ENCODE measurements at places on chromosomes 5 and 9.
A peak's percentile ranks its signal among the peaks of the same experiment; 100 is the strongest.

DNA sequence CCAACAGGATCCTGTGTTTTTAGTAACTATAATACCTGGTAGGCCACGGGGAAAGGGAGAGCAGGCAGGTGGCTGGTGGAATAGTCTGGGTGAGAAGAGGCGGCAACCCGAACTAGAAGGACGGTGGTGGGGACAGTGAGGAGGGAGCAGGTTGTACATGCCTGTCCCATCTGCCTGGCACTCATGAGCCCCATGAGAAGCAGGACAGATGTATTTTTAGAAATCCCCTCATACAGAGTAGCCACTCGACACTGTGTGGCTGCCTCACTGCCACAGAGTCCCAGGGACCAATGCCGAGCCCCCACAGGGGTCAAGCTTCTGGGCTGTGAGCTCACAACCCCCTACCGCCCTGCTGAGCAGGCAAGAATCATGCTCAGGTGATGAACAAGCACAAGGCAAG, 136.6 kb downstream of the SEC61B start:
- no peak for DNase-seq

GRCh38 chr9:93132287-93132927, 1.6 kb downstream of the NINJ1 start:
- no peak for DNase-seq

GRCh38 chr5:141559461-141559860, 59.3 kb downstream of the DIAPH1 start:
- no peak for DNase-seq

DNA sequence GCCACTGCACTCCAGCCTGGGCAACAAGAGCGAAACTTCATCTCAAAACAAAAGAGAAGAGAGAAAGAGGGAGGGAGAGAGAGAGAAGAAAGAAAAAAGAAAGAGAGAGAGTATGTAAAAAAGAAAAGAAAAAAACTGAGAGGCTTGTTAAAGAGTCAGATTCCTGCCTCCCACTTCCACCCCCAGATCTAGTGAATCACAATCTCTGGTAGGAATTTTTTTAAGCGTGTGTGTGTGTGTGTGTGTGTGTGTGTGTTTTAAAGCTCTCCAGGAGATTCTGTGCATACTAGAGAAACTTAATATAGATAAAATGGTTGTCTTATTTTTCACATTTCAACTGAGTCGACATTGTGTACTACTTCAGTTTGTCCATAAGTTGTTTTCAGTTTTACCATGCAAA, 32.0 kb downstream of the SAR1B start:
- DNase-seq, result no peak

- DNase-seq, result no peak
Measured at GRCh38 chr5:158200619-158201018, 341.7 kb upstream of the CLINT1 start.

DNA sequence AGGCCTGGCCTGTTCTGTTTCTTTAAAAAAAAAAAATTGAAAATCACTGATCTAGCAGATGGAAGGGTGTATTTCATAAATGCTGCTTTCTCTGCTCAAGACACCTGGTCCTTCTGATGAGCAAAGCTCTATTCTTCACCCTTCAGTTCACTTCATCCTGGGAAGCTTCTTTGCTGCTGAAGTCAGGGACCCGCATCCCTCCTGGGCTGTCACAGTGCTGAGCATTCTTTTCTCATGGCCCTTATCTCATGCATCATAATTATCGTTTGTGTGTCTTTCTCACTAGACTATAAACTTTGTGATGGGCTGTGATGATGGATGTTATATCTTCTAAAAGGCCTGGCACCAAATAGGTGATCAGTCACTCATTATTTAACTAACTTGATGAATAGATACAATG, 461.0 kb downstream of the GADD45G start:
- no peak for DNase-seq

DNA sequence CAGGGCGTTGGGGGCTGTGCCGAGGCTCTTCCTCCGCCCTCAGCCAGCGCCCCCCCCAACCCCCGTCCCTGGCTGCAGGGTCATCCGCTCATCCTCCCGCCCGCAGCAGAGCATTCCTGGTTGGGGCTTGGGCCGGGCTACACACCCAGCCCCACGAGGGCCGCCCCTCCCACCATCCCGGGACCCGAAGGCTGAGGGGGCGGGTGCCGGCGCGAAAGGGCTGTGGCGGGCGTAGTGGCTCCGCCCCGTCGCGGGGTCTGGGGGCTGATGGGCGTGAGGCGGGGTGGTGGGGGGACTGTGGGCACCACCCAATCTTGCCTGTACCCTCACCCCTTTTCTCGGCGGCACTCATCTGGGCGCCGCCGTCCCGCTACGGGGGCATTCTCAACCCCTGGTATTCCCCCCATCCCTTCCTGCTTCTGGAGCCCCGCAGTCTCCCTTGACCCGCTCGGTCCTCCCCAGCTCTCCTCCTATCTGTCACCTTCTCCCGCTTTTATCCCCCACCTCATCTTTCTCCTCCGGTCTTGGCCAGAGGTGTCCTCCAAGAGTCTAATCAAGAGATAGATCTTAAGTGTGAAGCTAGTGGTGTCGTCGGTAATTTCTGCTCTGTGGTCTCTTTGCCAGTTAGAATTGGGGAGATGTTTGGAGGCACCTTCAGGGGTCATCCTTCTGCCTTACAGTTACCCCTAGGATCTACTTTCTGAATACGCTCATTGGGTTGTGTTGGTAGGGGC, 1.6 kb downstream of the FER start:
- DNase-seq, result peak; percentile 6

- no peak for DNase-seq
Measured at GRCh38 chr9:128361296-128361985, 9.7 kb upstream of the URM1 start.

- no peak for DNase-seq
Measured at GRCh38 chr5:151239237-151239861, 13.6 kb upstream of the GM2A start.

- DNase-seq, result no peak
Measured at GRCh38 chr9:118362123-118362522, 657.9 kb downstream of the TLR4 start.

DNA sequence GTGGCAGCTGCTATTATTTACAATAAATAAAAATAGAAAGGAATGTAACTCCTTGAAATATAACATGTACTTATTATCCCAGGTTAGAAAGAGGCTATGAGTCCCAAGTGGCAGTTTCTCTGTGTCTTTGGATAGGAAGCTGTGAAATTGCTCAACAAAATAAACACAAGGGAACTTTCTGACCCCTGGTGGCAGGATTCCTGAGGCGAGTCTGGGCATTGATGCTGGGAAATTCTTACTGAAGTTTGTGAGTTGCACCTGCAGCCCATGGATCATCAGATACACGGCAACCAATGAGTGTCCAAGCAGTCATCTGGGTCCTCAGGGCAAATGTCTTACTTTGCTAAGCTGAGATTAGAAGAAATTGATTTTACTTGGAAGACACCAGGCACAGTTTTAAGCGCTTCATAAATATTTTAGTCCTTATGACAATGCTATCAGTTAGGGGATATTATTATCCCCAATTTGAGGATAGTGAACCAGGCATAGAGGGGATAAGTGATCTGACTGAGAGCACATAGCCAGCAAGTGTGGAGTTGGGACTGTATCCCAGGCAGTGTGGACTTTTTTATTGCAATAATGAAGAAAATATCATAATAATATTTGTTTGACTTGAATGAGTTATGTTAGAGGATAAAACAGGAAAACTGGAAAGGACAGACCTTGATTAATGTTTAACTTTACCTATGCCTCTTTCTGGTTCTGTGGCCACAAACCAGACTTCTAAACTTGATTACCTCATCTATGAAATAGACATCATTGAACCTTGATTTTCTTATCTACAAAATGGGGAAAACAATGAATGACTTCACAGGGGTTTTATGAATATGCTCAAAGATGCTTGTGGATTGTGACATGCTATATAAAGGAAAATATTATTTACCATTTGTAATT, 265.5 kb upstream of the ADAMTSL1 start:
- DNase-seq, result no peak

DNA sequence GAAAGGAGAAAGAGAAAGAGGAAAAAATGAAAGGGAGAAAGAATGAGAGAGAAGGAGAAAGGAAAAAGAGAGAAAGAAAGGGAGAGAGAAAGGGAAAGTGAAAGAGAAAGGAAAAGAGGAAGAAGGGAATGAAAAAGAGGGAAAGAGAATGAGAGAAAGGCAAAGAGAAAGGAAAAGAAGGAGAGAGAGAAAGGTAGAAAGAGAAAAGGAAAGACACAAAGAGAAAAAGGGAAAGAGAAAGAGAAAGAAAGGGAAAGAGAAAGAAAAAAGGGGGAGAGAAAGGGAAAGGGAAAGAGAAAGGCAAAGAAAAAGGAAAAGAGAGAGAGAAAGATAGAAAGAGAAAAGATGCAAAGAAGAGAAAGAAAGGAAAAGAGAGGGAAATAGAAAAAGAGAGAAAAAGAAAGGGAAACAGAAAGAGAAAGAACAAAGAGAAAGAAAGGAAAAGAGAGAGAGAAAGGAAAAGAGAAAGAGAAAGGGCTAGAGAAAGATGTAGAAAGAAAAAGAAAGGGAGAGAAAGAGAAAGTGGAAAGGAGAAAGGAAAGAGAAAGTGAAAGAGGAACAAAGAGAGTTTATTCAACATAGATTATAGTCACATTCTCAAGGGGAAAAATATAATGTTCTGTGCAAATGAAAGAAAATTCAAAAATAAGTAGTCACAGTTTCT, 165.2 kb downstream of the TMEM38B start:
- DNase-seq, result no peak

DNA sequence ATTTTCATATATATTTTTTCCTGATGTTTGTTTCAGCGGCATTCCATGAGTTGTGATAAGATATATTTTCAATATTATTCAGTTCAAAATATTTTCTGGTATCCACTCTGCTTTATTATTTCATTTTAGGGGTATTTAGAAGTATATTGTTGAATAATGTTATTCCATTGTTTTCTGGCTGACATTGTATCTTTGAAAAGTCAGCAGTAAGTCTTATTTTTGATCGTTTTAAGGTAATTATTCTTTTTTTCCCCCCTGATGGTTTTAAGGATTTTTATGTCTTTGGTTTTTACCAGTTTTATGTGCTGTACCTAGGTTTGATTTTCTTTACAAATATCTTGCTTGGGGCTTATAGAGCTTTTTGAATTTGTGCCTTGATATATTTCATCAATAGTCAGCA, 6.6 kb upstream of the GLRA1 start:
- no peak for DNase-seq

DNA sequence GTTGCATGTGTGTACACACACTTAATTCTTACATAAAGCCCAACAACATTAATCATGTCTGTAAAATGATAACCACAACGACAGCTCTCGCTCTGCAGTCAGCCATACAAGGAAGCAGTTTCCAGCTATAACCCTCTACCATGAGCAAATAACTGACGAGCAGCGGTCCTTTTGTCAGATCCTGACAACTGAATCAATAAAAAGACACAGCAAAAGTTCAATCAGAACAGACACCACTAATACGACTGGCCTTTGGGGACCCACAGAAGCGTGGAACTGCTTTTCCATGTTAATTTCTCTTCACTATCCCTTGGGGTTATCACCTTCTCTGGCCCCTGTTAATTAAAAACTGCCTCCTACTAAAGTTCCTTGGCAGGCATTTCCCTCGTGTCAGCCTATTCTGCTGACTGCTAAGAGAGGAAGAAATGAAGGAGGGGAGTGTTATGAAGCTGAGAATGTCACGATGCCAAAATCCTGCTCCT, 722.8 kb upstream of the GRAMD2B start:
- DNase-seq, result no peak

DNA sequence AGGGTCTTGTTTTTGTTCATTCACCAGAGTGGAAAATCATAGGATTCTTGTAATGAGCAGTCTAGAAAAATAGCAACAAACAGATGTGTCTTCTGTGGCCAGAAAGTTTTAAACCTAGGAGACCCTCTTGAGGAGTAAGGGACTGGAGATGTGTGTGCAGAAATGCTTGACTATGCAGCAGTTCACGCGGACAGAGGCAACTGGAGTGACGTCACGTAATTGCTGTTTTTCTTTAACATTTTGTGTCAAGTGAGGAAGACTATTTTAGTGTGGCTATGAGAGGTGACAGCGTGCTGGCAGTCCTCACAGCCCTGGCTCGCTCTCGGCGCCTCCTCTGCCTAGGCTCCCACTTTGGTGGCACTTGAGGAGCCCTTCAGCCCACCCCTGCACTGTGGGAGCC, 163.1 kb upstream of the PTCH1 start:
- DNase-seq, result no peak

DNA sequence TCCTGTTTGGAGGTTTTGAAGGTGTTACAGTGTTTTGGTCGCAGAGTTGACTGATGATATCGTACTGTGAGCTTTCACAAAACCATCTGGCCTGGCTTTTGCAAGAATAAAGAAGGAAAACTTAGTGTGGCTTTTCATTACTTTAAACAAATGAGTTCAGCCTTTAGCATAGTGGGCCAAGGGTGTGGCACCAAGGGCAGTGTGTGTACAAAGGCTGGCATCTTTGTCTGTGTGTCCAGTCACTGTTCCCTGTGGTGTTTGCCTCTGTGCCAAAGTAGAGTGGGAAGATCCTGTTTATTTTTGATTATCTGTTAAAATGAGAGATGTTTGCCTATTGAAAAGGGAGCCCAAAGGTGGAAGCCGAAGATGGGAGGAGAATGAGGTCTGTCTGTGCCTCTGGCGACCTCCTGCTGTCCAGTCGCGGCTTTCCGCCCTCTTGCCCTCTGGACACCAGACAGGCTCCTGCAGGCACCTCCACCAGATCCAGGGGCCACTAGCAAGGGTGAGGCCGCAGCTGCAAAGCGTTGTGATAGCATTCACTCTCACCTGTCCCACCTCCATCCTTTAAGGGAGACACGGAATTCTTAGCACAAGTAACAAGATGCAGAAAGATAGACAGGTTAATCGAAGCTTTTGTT, 113.7 kb downstream of the TRIO start:
- DNase-seq, result no peak

DNA sequence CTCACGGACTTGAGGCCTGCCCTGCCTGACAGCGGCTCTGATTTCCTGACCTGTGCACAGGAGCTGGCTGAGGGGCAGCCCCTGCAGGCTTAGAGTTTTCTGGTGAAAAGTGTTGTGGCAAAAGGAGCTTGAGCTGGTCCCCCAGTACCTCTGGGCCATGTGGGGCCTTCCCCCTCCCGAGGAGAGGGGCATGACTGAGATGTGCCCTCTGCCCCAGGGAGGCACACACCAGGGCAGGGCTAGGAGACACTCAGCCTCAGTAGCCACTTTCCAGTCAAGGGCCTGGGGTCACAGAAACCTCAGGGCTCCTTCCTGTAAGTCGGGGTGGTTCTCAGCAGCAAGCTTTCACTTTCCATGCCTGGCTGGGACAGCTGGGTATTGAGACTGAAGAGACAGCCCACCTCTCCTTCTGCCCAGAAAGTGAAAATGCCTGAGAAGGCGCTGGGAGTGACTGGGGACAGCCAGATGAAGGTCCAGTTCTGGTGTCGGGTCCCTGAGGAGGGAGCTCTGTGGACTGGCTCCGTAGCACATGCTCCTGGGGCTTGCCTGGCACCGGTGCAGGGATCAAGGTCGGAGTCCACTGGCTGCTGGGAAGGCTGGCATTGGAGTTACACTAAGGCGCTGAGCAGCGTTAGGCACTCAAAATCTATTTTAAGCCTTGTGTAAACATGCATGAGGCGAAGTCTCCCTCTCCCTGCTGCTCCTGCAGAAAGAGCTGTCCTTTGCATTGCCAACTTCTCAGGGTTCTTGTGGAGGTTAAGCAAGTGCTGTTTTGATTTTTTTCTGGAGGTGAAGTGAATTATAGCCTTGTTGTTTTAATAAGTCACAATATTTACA, 394.9 kb downstream of the GADD45G start:
- peak; percentile 45 for DNase-seq

GRCh38 chr9:129177443-129177790, 644 bp downstream of the IER5L start:
- DNase-seq, result no peak

Measured in memory B cell (primary cell).